Astrocyte (in vitro differentiated cells and primary cell): ENCODE measurements at places on chromosomes 13 and 19. TPM values are rescaled to one million over a fixed set of nuclear protein-coding genes. Genes with fewer than 3 reads are reported as not detected.

LILRA1 gene
- total RNA-seq = not detected in 2 replicates

KANK2 gene
- 50.3 and 55.2 TPM in 2 replicates for total RNA-seq

CD177 gene
- total RNA-seq = not detected in 2 replicates

LGI4 gene
- total RNA-seq = 0.20 and 0.29 TPM in 2 replicates

SIGLEC5 gene
- not detected in 2 replicates for total RNA-seq

DLL3 gene
- 0.84 and 0.89 TPM in 2 replicates for total RNA-seq

TMTC4 gene
- 7.7 and 8.4 TPM in 2 replicates for total RNA-seq

RGL3 gene
- total RNA-seq = 1.3 and 3.6 TPM in 2 replicates

ZNF285 gene
- 2.1 and 2.9 TPM in 2 replicates for total RNA-seq

CDC42EP5 gene
- total RNA-seq = 57.9 and 64.2 TPM in 2 replicates

C19orf67 gene
- not detected in 2 replicates for total RNA-seq

FFAR3 gene
- not detected in 2 replicates for total RNA-seq

GRCh38 chr19:20165971-20166592 lies 932 bp upstream of the ZNF486 start:
- H3K36me3 ChIP-seq = peaks cover 3% of the 10 kb centered on the region
- no peak for DNase-seq
- H3K4me3 ChIP-seq = no peak overlapping the region
- no peaks in the 10 kb centered on the region for H3K27me3 ChIP-seq
- H3K4me1 ChIP-seq = no peaks in the 10 kb centered on the region

GRCh38 chr19:2043961-2044708 lies 6.9 kb downstream of the MKNK2 start:
- H3K27me3 ChIP-seq = no peaks in the 10 kb centered on the region
- no peak for DNase-seq
- no peak overlapping the region for H3K4me3 ChIP-seq

DNA sequence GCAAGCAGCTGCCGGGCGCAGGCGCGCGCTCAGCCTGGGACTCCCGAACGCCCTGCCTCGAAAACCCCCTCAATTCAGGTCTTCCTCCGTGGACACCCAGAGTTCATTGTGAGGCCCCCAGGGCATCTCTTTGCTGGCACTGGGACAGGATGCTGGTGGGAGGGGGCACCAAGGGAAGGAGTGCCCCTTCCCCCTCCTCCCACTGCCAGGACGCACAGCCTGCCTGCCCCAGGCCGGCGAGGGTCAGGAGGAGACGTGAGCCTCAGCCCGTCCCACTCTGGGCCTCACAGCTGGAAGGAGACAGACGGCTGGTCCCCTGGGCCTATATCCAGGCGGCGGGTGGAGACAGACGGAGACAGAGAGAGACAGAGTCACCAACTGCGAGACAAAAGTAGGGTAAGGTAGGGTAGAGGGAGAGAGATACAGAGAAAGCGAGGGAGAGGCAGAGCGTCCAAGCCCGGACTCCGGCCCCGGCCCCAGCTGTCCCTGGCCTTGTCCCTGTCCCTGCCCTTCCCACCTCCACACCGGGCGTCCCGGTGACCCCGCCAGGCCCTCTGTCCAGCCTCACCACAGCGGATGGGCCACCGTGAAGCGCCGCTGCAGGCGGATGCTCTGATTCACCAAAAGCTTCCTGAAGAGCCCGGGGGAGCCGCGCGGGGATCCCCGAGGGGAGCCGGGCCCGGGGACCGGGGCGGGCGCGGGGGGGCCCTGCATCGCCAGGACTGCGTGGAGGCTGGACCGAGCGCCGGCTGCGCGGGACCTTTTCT lies at the start of gene PDE4C:
Gene PDE4C (minus strand): TSS at position 737 of the 767 bp plus-strand sequence. CDS start 23 bp downstream, at position 714.
- no peak within 1 kb of the TSS for H3K4me3 ChIP-seq
- peaks cover 21% of the 10 kb centered on the region for H3K27me3 ChIP-seq
- H3K4me1 ChIP-seq = peaks cover 9% of the 10 kb centered on the region
- DNase-seq = no peak
- no peaks in the 10 kb centered on the region for H3K36me3 ChIP-seq

- no peaks in the 10 kb centered on the region for H3K27me3 ChIP-seq
- H3K4me1 ChIP-seq = peaks cover 20% of the 10 kb centered on the region
- no peak overlapping the region for H3K4me3 ChIP-seq
Observed at GRCh38 chr19:45616704-45617017, 14.6 kb upstream of the GPR4 start.

DNA sequence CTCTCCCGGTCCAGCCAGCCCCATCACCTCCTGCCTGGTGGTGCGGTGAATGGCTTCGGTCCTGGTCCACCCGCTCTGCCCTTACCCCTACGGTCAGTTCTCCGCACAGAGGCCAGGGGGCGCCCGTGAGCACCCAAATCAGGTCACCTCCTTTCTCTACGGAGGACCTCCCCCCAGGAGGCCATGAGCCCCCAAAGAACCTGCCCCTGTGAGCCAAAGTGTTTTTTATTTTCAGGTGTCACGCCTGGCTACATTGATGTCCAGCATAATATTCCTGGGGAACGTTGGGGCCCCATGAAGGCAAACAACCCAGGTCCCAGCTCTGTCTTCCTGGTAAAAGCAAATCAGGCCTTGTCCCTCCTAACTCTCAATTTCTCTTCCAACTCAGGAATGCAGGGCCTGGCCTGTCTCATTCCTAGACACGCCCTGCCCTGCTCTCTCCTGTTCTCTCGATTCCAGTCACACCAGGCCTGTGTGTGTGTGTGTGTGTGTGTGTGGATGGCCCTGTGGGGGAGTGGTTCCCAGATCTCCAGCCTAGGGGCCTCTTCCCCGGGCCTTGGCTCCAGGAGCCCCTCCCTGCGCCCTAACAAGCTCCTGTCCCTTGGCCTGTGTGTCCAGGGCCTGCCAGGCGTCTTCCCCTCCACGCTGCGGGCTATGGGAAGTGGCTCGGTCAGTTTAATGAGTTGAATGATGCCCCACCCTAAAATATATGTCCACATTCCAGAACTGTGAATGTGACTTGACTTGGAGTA lies 9.7 kb upstream of the GIPC1 start:
- H3K27ac ChIP-seq = peak overlapping the region; percentile 87
- no peaks in the 10 kb centered on the region for H3K27me3 ChIP-seq
- no peaks in the 10 kb centered on the region for H3K36me3 ChIP-seq
- H3K4me3 ChIP-seq = no peak overlapping the region
- peaks cover 24% of the 10 kb centered on the region for H3K4me1 ChIP-seq
- DNase-seq = peak; percentile 75

DNA sequence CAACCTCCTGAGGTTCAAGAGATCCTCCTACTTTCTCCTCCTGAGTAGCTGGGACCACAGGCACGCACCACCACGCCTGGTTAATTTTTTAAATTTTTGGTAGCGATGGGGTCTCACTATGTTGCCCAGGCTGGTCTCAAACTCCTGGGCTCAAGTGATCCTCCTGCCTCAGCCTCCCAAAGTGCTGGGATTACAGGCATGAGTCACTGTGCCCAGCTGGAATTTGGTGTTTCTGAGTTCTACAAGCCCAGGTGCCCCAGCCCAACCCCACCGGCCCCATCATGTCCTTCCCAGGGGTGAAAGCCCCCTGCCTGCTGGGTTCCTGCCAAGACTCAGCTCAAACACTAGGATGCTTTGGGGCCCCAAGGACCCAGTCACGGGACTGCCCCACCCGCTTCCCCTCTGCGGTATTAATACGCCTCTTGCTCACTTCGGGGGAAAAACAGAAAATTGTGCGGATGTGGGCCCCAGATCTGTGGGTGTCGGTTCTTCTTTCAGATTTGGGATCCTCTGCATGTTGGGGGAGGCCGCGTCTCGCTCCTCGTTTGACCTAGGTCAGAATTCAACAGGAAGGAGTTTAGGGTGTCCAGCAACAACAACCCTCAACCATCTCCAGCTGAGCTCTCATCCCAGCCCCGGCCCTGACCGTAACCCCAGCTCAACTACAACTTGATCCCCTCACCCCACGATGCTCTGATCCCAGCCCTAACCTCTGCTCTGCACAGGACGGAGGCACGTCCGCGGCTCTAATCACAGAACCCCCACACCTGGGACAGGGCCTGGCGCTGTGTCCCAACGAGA lies 3.7 kb upstream of the FCER2 start:
- no peaks in the 10 kb centered on the region for H3K36me3 ChIP-seq
- no peaks in the 10 kb centered on the region for H3K27me3 ChIP-seq
- H3K4me3 ChIP-seq = no peak overlapping the region
- H3K27ac ChIP-seq = no peak overlapping the region
- DNase-seq = no peak

DNA sequence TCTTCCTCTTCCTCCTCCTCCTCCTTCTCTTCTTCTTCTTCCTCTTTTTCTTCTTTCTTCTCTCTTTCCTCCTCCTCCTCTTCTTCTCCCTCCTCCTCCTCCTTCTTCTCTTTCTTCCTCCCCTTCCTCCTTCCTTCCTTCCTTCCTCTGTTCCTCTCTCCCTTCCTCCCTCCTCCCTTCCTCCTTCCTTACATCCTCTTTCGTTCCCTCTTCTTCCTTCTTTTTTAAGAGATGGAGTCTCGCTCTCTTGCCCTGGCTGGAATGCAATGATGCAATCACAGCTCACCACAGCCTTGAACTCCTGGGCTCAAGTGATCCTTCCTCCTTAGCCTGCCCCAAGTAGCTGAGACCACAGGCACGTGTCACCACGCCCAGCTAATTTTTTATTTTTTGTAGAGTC lies 13.2 kb downstream of the EHD2 start:
- peak overlapping the region; percentile 33 for H3K27ac ChIP-seq
- no peaks in the 10 kb centered on the region for H3K27me3 ChIP-seq
- H3K4me1 ChIP-seq = peaks cover 36% of the 10 kb centered on the region

DNA sequence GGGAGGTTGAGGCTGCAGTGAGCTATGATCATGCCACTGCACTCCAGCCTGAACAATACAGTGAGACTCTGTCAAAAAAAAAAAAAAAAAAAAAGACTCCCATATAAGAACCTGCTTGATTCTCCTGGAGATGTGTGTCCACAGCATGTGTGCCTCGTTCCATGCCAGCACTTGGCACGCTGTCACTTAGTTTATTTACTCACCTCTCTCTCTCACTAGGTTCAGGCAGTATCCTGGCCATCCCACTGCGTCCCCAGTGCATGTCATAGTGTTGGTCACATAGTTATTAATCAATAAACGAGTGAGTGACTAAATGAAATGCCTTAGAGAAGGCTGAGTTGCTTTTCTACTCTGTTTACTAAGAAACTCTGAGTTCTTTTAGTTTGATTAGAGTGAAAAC lies 79.1 kb upstream of the GPR12 start:
- no peak for DNase-seq
- no peaks in the 10 kb centered on the region for H3K4me1 ChIP-seq
- H3K36me3 ChIP-seq = no peaks in the 10 kb centered on the region
- no peak overlapping the region for H3K4me3 ChIP-seq

- DNase-seq = peak; percentile 39
- H3K27ac ChIP-seq = no peak overlapping the region
- H3K4me3 ChIP-seq = no peak overlapping the region
- H3K27me3 ChIP-seq = no peaks in the 10 kb centered on the region
- no peaks in the 10 kb centered on the region for H3K36me3 ChIP-seq
Observed at GRCh38 chr19:46828484-46828883, 22.2 kb downstream of the AP2S1 start.

GRCh38 chr13:89550938-89551337 lies 1796.5 kb upstream of the MIR17HG start:
- H3K4me3 ChIP-seq = no peak overlapping the region
- H3K36me3 ChIP-seq = no peaks in the 10 kb centered on the region

GRCh38 chr13:79522583-79522982 lies 41.6 kb downstream of the NDFIP2 start:
- H3K36me3 ChIP-seq = peaks cover 8% of the 10 kb centered on the region
- no peak overlapping the region for H3K4me3 ChIP-seq
- peak; percentile 95 for DNase-seq

GRCh38 chr13:59867867-59868266 lies 295.9 kb downstream of the DIAPH3 start:
- H3K4me3 ChIP-seq = no peak overlapping the region
- H3K27ac ChIP-seq = no peak overlapping the region
- no peaks in the 10 kb centered on the region for H3K4me1 ChIP-seq
- no peak for DNase-seq
- H3K36me3 ChIP-seq = no peaks in the 10 kb centered on the region
- no peaks in the 10 kb centered on the region for H3K27me3 ChIP-seq

- peaks cover 4% of the 10 kb centered on the region for H3K4me1 ChIP-seq
- DNase-seq = no peak
- H3K4me3 ChIP-seq = peak overlapping the region; percentile 52
- no peak overlapping the region for H3K27ac ChIP-seq
Observed at GRCh38 chr19:33194532-33194885, 379 bp downstream of the LRP3 start.

DNA sequence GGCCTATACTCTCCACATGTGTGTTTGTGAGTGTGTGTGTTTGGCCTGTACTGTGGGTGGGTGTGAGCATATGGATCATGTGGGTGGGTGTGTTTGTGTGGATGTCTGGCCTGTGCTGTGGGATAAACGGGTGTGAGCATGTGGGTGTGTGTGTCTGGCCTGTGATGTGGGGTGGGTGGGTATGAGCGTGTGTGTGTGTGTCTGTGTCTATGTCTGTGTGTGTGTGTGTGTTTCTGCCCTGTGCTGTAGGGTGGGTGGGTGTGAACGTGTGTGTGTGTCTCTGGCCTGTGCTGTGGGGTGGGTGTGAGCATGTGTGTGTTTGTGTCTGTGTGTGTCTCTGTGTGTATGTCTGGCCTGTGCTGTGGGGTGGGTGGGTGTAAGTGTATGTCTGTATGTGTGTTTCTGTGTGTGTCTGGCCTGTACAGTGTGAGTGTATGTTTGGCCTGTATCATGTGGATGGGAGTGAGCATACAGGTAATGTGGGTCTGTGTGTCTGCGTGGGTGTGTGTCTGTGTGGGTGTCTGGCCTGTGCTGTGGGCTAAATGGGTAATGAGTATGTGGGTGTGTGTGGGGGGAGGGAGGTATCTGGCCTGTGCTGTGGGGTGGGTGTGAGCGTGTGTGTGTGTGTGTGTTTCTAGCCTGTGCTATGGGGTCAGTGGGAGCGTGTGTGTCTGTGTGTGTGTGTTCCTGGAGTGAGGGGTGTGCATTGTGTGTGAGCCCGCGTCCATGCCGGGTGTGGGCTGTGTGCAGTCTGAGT lies 20.8 kb upstream of the KCTD15 start:
- no peak overlapping the region for H3K4me3 ChIP-seq
- H3K4me1 ChIP-seq = peaks cover 10% of the 10 kb centered on the region
- no peaks in the 10 kb centered on the region for H3K36me3 ChIP-seq

DNA sequence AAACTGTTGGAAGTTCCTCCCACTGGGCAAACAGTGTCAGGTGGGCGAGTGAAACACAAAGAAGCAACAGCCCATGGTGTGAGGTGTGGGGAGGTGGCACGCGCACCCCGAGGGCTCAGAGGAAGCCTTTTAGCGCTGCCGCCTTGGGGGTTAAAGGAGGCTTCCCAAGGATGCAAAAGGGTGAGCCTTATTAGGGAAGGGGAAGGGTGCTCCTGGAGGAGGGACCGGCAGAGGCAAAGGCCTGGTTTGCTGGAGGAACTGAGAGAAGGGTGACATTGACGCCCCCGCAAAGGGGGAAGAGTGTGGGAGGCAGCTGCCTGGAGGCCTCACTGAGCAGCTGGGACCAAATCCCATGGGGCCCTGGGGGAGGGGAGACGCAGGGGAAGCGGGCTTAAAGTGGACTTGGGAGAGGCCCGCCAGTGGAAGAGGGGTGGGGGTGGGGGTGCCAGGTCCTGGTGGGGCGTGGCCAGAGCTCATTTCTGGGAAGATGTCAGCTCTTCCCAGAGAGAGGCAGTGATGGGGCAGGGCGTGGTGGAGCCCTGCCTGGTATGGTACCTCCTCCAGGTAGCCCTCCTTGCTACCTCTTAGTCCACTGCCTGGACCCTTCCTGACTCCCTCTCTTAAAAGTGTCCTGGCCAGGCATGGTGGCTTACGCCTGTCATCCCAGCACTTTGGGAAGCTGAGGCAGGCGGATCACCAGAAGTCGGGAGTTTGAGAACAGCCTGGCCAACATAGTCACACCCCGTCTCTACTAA lies 12.0 kb upstream of the FCHO1 start:
- H3K4me3 ChIP-seq = no peak overlapping the region
- DNase-seq = no peak
- no peak overlapping the region for H3K27ac ChIP-seq
- H3K27me3 ChIP-seq = no peaks in the 10 kb centered on the region
- peaks cover 5% of the 10 kb centered on the region for H3K36me3 ChIP-seq
